Transverse colon (tissue), 4 donors: ENCODE measurements at places on chromosomes 7 and 10.

DNA sequence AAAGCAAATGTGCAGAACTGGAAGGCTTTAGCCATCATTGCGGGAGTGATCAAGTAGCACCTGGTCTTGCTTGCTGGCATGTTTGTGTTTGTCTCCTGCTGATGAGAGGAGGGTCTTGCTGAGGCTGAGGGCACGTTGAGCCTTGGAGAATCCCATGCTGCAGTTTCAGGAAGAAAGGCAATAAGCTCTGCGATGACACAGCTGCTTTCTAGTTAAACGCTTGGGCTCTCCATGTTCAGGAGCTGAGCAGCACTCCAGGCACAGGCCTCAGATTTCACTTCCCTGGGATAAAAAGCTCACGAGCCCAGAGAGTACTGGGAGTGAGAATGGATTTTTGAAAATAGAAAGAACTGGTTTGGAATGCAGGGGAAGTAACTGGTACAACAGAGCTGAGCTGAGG is 100.8 kb downstream of the LRRC18 start:
- no peak for DNase-seq

GRCh38 chr7:475951-476441 is 43.6 kb downstream of the PDGFA start:
- no peak for DNase-seq

GRCh38 chr10:30134171-30134945 is 75.0 kb upstream of the JCAD start:
- DNase-seq = no peak

GRCh38 chr7:151769188-151769821 is 107.6 kb downstream of the PRKAG2 start:
- no peak for DNase-seq

- DNase-seq = no peak
These were observed 56.9 kb upstream of the AOAH start for GRCh38 chr7:36781011-36781738.

GRCh38 chr10:131771634-131772358 is 129.0 kb upstream of the PPP2R2D start:
- DNase-seq = no peak

- no peak for DNase-seq
These were observed 84.9 kb downstream of the NHLRC2 start for GRCh38 chr10:113939212-113939860.

- DNase-seq = no peak
These were observed 72.3 kb downstream of the PRPF18 start for GRCh38 chr10:13658871-13659685.

- no peak for DNase-seq
These were observed 236.8 kb downstream of the FRMD4A start for GRCh38 chr10:14093730-14094484.

DNA sequence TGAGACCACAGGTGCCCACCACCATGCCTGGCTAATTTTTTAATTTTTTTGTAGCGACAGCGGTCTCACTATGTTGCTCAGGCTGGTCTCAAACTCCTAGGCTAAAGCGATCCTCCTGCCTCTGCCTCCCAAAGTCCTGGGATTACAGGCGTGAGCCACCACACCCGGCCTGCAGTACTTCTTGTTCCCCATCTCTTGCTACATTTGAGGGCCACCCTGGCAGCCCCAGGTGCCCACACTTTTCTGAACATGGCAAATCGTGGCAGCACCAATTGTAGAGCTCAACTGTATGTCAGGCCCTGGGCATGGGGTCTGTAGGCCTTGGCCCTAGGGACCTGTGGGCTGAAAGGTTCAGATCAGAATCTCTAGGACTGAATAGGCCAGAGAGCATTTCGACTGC is 25.1 kb upstream of the LIMK1 start:
- DNase-seq = no peak

DNA sequence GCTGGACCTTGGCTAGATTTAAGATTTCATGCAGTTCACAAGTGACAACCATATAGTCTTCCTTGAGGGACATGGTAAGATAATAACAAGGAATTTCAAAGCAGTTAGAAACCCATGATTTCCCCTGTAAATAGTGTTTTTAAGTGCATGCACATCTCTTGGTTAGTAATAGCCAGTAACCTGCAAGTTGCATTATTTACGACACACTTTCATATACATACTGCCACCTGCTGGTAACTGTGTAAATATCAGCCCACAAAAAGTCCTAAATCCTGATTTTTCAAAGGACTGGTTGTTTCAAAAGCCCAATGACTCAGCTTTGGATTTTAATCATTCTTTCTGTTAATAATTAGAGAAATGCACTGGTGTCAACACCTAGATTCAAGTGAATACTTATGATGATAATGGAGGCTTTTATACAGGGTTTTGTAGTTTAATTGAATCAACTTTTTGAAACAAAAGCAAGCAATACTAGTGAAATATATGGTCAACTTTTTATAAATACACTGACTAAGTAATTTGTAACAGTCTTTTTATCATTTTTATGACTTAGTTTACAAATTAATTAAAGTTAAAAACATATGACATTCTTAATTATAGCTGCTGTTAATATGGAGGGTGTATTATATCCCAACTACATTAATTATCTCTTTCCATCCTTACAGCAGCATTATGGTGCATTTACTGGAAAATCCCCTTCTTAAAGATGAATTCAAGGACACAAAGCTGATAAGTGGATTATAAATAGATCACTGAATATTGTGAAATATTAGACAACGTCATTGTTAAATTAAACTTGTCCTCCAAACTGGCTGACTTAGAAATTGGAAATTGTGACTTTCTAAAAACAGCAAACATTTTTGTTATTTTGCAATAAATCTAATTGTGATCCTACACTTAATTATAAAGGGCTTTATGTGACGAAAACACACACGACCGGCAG is 367.7 kb upstream of the SEMA3D start:
- DNase-seq = no peak

DNA sequence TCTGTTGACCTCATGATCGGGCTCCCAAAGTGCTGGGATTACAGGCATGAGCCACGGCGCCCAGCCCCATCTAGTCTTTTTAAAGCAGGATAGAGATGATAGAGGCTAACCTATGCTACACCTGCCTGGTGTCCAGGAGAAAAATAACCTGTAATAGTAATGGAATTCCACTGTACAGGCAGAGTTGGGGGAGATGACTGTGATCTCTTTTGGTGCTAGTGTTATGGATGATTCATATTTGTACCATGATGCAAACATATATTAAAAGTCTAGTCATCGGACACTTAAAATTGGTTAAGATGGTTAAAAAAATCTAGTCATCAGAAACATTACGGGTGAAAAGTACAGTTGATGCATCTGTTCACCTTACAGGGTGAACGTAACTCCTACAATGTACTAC is 6.1 kb upstream of the SAR1A start:
- DNase-seq = no peak

- DNase-seq = no peak
These were observed 429.0 kb upstream of the LRGUK start for GRCh38 chr7:133698127-133698526.

DNA sequence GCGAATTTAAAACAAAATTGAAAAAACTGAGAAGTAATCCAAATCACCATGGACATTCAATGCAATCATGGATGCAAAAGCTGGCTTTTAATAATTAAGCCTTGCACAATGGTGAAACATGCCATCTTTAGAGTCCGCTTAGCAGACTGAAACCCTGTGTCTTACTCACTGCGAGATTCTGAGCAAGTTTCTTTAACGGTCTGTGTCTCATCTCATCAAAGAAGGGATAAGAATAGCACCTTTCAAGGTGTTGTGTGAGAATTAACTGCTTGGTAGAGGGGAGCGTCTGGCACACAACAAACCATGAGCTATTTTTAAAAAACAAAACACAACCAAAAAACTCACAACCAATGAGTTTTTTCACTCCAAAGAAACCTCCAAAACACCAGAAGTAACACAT is 21.4 kb downstream of the ACBD7 start:
- DNase-seq = no peak

- peak; percentile 36 for DNase-seq
These were observed 32.7 kb upstream of the SH2D4B start for GRCh38 chr10:80504897-80505465.

- no peak for DNase-seq
These were observed 31.8 kb upstream of the BMPER start for GRCh38 chr7:33873518-33873917.

DNA sequence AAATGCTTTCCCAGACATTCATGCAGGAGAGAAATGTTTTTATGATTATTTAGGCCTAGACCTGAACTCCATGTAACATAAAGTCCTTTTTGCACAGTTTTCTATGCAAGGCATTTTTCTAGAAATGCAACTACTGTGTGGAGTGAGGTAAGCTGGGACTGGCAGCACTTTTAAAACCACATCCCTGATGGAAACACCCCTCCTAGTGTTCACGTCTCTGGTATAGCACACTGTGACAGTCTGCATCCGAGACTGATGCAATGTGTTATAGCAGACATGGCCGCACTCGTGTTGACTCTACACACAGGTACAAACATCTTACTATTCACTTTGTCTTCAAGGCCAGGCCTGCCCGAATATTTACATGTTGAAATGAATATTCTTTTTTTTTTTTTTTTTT is 19.3 kb upstream of the ERCC6 start:
- DNase-seq = no peak

GRCh38 chr7:116809636-116810266 is 52.6 kb upstream of the CAPZA2 start:
- DNase-seq = no peak

DNA sequence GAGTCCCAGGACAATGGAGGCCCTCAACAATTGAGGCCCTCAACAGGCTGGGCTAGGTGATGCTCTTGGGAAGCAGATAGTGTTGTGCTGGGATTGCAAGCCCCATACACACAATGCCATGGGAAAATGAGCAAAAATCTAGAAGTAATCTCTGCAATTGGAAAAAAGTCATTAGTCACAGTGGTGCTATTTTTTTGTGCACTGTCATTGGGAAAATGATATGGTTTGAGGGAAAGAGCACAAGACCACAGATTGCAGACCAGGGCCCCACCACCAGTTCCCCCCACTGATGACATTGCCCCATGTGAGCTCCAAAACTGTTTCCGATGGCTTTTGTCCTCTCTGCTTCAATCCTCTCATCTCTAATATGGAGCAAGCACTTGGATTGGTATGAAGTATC is 1.9 kb downstream of the KCTD7 start:
- DNase-seq = no peak

DNA sequence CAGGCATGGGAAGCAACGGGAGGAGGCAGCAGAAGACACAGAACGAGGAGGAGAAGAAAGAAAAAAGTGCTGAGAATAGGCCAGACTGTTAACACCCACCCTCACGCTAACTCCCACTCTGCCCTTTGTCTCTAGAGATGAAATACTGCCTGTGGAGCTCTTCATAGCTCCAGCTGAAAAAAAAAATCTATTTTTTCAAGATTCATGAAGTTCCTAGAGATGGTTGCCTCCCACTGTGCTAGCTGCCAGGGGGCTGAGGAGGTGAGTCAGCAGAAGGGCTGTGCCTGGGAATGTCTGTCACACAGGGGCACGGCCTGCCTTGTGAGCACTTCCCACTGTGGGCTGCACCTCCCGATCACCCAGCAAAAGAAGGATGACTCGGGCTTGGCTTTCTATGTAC is 144.5 kb downstream of the RNF216 start:
- DNase-seq = peak; percentile 62

DNA sequence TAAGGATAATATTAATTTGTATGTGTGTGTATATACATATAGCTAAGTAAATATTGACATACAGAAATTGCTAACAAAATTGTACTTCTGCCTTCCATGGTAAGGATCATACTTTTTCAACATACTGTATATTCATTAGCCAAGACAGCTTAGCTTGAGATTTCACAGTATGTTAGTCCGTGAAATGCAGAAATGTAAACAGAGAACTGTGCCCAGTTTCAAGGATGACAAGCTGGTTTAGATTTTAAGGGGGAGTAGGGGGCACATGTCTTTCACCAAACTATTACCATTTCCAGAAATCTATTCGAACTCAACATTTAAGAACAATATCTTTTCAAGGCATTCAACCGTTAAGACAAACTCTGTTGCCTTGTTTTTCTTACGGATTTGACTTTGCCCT is 182.2 kb downstream of the SORCS1 start:
- no peak for DNase-seq

DNA sequence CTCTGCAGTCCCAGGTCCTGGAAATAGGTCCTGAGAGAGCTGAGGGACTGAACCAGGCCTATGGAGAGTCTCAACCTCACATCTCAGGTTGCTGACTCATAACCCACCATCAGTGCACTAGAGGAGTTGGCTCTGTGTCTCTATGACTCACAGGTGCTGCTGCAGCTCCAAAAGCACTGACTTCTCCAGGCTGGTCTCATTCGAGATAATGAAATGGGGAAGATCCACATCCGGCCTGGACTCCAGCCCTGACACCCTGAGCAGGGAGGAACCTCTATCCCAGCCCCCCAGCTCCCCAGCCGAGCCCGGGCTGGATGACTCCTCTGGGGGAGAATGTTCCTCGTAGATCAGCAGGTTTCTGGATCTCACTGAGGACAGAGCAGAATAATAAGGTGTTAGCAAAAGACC is 35.5 kb upstream of the DGKI start:
- DNase-seq = no peak
